ENCODE measurements at places on chromosomes 6 and 20.

GRCh38 chr6:106924694-106925523 lies 49.6 kb downstream of the CD24 start:
- no peak for ATAC-seq

- ATAC-seq: no peak
Measured at GRCh38 chr20:38809942-38810341, 4.4 kb downstream of the PPP1R16B start.

- no peak for ATAC-seq
Measured at GRCh38 chr20:38294076-38294591, 9.8 kb upstream of the BPI start.

GRCh38 chr20:8153281-8153908 lies 21.3 kb downstream of the PLCB1 start:
- ATAC-seq: no peak

DNA sequence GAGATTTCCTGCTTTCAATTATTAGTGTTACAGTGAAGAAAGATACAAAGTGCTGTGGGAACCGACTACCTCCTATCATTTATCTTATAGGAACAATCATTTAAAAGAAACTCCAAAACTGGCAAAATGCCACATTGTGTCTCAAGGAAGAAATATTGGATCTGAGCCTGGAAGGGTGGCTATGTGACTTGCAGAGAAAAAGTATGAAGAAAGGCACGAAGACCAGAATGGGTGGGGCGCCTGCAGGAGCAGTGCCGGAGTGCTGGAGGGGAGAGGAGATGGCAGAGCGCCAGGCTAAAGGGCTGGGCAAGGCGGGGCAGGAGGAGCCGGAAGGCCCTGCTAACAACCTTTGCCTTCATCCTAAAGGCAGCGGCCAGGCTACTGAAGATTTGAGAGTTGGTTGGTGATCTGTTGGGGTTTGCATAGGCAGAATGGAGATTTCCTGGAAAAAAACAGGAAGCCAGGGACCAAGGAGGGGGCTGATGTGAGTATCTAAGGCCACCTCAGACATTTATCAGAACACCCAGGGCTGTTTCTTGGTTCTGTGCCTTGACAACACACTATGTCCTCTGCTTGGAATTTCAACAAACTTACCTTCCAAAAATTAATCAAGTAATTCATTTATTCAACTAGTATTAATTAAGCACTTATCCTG lies 125.6 kb downstream of the MAFB start:
- ATAC-seq: peak; percentile 79

DNA sequence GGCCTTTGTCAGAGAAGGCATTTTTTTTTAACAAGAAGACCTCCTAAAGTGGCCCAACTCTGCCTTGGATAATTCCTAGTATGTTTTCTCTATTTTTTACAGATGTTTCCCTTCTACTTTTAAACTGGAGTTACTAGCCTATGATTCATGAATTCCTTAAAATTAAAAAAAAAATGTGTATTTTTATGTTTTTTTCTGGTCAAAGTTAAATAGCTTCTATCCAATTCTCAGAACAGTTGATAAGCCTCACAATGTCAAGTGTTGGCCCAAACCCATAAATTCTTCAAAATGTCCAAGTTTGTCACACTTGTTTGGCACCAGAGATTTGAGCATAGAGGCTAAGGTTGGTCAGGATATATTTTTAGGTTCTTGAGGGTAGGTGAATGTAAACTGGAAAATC lies 64.0 kb downstream of the JAG1 start:
- ATAC-seq: no peak

DNA sequence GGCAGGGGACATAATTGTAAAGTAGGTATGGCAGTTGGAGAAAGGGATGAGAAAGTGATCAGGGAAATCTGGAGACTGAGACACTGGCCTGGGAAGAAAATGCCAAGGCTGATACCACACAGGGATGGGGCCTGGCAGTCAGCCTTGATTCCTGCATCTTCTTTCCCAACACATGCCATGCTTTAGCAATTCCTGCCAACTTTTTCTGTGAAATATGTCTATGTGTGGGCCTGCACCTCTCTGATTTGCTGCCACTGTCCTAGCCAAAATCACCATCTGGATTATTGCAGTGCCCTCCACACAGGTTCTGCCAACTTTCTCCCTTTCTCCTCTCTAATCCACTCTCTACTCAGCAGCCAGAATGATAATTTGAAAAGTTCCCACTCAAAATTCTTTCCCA lies 759.8 kb upstream of the CITED2 start:
- no peak for ATAC-seq

- ATAC-seq: no peak
Measured at GRCh38 chr6:15879371-15880261, 216.8 kb upstream of the DTNBP1 start.

- ATAC-seq: no peak
Measured at GRCh38 chr6:44105146-44105545, 22.1 kb downstream of the MRPL14 start.

GRCh38 chr6:45498591-45498990 lies 120.9 kb upstream of the SUPT3H start:
- no peak for ATAC-seq
